Activated CD4-positive, alpha-beta T cell treated with anti-CD3 and anti-CD28 coated beads, Interleukin-2, amount 10 ng/mL, durations not matched to agents 24 days and 14 days (primary cell): ENCODE measurements at places on chromosomes 7 and 10. TPM values are rescaled to one million over a fixed set of nuclear protein-coding genes. Genes with fewer than 3 reads are reported as not detected.

The PKD2L1 gene
- 0.17 TPM in 1 of 2 replicates, not detected in the other for total RNA-seq

The HTR5A gene
- total RNA-seq = not detected in 2 replicates

DNA sequence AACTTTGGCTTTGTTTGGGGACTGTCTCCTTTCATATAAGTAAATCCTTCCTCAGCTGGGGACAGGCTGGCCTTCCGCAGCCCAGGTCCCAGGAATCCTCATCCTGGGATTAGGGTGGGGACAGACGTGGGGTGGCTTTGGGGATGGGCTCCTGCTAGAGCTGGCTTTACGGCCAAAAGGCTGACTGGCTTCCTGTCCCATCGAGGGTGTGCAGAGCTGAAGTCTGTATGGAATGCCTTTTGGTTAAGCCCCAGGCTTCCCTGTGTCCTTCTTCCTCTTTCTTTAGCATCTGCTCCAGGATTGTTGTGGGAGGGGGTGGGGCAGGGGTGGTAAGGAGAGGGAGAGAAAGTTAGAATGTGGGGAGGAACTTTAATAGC, 59.4 kb upstream of the AQP1 start:
- DNase-seq = no peak

DNA sequence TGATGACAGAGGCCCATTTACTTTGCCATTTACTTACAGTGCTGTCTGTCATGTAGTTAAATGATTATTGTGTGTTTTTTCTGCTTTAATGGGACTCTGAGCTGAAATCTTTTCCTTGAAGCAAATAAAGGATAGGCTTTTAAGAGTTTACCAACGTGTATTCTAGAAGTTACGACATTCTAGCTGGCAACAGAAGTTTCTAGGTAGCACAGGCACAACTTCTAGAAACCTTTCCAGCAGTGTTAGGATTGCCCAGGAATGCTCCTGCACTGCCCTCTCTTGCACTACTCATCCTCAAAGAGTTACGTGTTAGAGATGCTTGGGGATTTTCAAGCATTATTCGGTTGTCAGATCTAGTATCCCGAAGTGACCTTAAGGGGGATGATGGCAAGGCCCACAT, 42.5 kb upstream of the TMEM236 start:
- no peak for DNase-seq

DNA sequence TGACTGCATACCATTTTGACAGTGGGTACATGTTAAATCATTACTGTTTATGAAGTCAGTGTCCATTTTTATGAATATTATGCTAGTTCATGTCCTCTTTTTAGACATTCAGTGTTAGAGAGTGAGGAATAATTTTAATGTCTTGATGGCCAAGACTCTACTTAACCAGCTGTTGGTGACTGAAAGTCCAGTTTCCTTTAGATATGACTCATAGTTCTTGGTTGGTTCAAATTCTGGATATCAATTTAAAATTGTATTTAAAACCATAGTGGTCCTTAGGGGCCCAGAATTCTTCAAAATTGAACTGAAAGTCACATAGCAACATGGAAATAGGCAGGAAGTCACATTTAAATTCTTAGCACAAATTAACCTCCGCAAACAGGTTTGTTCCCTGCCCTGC, 196.5 kb upstream of the PRPS1L1 start:
- no peak for DNase-seq

DNA sequence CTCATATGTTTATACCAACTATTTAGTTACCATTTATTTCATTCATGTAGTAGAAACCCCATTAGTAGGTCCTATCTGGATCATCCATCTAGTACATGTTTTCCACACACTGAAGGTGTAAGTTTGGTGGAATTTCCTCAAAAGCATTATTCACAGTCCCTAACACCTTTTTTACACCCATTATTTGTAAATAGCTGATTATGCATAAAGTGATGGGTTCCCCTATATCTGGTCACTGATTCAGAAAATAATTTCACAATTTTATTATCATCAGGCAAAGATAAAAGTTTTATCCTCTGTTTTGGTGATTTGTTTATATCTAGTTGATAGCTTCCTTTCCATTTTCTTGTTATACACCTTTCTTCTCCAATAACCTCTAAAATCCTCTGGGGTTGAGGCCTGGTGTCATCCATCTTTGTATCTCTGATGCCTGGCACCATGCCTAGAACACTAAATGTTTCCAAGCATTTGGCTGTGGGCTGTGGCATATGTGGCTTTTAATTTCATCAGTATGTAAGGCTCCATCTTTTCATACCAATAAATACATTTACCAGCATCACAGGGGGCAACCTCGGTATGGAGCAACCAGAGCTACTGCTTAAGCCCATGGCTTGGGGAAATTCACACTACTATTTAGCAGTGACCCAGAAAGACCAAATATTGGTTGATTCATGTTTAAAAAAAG, 1089.5 kb upstream of the LRRN3 start:
- DNase-seq = no peak
